ENCODE measurements at places on chromosomes 3 and 15.

DNA sequence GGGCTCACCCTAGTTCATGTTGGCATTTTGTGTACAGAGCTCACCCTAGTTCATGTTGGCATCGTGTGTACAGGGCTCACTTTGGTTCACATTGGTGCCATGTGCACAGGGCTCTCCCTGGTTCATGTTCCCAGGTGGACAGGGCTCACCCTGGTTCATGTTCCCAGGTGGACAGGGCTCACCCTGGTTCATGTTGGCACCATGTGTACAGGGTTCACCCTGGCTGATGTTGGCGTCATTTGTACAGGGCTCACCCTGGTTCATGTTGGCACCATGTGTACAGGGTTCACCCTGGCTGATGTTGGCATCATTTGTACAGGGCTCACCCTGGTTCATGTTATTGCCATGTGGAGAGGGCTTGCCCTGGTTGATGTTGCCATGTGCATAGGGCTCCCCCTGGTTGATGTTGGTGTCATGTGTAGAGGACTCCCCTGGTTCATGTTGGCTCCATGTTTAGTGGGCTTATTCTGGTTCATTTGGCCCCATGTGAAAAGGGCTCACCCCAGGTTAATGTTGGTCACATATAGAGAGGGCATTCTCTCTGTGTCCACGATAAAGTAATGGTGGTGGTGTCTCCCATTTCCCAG, 31.7 kb upstream of the NR2C2 start:
- DNase-seq = no peak

GRCh38 chr15:81146466-81146865, 12.4 kb downstream of the CFAP161 start:
- DNase-seq = no peak

GRCh38 chr3:188008582-188009213, 145.3 kb upstream of the LPP start:
- no peak for DNase-seq

DNA sequence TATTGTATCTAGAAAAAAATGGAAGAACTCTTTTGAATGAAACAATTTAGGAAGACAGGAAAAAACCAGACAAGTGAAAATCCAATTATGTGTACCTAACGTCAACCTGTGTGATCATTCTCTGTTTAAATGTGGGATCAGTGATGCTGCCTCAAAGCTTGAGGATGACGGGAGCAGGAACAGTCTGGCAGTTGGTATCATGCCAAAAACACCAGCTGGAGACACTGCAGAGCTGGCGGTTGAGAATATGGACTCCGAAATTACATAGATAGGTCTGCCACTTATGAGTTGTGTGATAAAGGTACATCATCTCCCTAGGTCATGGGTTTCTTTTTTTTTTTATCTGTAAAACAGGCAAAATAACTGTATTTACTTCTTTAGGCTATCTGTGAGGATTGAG, 480.5 kb downstream of the CNTN4 start:
- no peak for DNase-seq

- no peak for DNase-seq
These were observed 17.0 kb downstream of the XXYLT1 start for GRCh38 chr3:195253923-195254432.

- DNase-seq = no peak
These were observed 30.7 kb upstream of the CHRNB4 start for GRCh38 chr15:78671626-78672211.

GRCh38 chr3:123936400-123936799, 24.6 kb downstream of the CCDC14 start:
- DNase-seq = no peak

- no peak for DNase-seq
These were observed 58.3 kb upstream of the GADL1 start for GRCh38 chr3:30952786-30953185.

DNA sequence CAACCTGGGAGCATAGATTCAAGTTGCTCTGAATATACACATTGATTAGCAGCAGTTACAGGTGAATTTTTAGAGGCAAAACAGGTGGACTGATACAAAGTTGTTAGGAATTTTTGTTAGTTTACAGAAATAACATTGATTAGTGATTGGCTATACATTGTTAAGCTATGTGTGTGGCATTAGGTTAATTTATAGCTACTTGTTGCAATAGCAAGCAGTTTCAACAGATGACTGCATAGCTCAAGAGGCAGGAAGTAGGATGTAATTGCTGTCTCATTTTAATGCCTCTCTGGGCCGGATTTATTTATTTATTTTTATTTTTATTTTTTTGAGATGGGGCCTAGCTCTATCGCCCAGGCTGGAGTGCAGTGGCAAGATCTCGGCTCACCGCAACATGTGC, 99.7 kb downstream of the TCF12 start:
- DNase-seq = no peak

DNA sequence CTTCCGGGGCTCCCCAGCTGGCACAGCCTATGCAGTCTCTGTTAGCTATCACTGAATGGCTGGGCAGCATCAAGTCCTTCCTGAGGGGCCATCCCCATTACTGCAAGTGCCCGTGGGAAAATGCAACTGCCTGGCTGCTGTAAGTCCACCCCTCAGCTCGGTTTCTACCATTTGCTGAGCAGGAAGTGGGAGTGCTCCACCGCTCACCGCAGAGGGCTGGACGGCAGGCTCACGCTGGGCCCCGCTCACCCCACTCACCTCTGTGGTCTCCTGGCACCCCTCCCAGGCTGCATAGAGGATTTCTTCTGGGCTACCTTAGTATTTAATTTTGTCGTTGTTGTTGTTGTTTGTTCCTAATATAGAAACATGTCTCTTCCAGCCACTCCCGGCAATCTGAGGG, 270.2 kb downstream of the PLCL2 start:
- no peak for DNase-seq

DNA sequence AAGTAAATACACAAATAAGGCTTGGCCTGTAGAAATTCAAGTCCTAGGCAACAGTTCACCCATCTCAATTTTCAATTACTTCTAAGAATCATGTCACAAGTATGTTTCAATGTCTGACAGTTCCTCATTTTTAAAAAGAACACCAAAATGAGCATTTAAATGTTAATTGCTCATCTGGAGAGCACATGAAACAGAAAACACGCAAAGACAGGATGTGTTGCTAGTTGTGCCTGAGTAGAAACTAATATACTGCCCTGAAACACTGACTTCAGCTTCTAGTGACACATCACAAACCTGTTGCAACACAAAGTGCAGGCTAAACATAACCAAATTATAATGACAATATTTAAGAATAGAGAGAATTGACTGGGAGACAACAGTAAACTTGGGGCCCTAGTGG, 167.3 kb upstream of the THBS1 start:
- DNase-seq = no peak

DNA sequence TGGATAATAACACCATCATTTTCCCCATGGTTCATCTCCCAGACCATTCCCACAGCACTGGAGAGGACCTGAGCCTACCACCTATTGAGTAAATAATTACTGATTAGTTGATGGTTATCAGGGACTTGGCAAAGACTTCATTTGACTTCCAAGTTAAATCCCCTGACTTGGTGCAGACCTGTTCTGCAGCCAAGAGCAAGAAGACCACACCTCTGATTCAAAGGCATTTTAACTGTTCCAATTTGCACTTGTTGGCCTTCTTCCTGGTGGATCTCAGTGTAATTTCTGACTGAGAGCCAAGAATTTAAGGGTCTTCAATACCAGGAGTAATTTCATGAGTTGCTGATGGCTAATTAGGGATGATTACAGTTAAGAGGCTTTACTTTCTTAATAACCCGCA, 24.0 kb downstream of the THSD4 start:
- no peak for DNase-seq

GRCh38 chr3:33883538-33883950, 85.1 kb downstream of the PDCD6IP start:
- no peak for DNase-seq

DNA sequence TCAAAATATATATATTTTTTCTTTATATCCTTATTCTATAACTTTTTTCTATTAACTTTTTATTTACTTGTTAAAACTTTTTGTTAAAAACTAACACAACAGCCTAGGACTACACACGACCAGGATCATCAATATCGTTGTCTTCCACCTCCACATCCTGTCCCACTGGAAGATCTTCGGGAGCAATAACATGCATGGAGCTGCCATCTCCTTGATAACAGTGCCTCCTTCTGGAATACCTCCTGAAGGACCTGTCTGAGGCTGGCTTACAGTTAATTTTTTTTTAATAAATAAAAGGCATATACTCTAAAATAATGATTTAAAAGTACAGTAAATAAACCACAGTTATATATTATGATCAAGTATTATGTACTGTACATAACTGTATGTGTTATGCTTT, 58.9 kb downstream of the SFMBT1 start:
- DNase-seq = no peak

- DNase-seq = no peak
These were observed 551 bp downstream of the NLGN1 start for GRCh38 chr3:173398111-173398479.

DNA sequence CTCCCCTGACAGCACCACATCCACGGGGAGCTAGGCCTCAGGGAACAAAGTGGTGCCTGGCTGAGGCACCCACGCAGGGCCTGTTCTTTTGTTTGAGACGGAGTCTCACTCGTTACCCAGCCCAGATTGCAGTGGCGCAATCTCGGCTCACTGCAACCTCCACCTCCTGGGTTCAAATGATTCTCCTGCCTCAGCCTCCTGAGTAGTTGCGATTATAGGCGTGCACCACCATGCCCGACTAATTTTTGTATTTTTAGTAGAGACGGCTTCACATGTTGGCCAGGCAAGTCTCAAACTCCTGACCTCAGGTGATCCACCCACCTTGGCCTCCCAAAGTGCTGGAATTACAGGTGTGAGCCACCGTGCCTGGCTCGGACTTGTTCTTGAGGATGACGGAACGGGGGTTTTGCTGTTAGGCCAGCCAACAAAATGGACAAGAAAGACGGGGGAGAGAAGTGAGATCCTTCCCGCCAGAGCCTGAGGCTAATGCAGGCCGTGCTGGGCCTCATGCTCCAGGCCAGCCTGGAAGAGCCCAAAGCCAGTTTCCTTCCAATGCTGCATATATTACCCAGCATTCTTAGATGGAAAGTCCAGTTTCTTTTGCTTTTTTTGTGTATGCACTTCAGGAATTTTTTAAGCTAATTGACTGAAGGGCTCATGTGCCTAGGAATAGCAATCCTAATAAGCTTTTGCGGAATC, 28.1 kb upstream of the FURIN start:
- DNase-seq = no peak

GRCh38 chr15:78637776-78638435, 3.1 kb downstream of the CHRNB4 start:
- no peak for DNase-seq

DNA sequence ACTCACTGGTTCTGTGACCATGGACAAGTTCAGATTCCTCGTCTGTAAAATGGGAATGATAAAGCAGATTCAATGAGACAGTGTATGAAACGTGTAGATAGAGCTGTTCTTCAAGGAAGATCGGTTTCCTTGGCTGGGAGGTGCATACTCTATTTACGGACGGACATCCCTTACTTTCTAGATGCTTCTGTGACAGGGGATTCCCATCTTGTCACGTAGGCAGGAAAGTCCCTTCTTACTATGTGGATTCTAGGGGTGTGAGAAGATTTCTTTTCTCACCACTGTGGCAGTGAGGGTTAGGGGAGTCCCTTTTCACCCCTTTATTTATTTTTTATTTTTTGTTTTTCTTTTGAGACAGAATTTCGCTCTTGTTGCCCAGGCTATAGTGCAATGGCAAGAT, 180.9 kb upstream of the TBL1XR1 start:
- DNase-seq = no peak

DNA sequence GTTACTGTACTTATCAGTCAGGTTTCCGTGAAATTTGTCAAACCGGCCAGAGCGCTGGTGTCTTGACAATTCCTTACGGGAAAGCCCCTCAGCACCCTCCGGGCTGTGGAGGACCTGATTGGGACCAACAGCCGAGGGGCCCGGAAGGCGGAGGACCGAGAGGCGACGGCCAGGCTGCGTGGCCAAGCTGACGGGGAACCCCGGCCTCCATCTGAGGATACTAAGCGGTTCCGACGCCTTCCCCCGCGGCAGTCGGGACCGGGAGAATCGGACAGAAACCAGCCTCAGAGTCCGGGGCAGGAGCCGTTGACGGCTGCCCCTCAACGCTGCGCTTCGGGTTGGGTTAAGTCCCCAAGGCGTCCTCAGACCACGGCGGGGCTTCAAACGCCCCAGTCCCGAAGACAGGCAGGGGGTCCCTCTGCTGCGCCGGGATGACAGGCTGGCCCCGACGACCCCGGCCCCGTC, 499 bp downstream of the ALDH1A2 start:
- no peak for DNase-seq

GRCh38 chr15:73585871-73586654, 47.1 kb downstream of the NPTN start:
- DNase-seq = no peak

- no peak for DNase-seq
These were observed 148.4 kb downstream of the APBA2 start for GRCh38 chr15:29034151-29034550.

- DNase-seq = no peak
These were observed 16.6 kb upstream of the SEMA3F start for GRCh38 chr3:50138266-50139200.

- no peak for DNase-seq
These were observed 45.2 kb downstream of the RGMA start for GRCh38 chr15:93043621-93044300.

DNA sequence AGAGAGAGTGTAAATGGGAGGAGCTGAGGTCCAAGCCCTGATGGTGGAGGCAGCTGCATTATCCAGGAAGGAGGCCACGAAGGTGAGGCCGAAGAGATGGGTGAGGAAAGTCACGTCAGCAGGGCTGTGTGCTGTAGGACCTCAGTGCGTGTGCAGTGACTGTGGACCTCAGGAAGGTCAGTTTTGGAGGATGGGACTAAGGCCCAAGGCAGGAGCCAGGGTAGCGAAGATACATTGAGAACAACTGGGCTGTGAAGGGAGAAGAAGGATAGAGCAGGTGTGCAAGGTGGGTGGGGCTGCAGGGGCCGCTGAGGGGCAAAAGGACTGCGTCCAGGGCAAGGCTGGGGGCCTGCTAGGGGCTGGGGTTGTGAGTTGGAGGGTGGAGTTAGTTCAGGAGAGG, 4.9 kb downstream of the KLHL40 start:
- no peak for DNase-seq

- DNase-seq = no peak
These were observed 58.5 kb upstream of the ZNF148 start for GRCh38 chr3:125433611-125434041.

DNA sequence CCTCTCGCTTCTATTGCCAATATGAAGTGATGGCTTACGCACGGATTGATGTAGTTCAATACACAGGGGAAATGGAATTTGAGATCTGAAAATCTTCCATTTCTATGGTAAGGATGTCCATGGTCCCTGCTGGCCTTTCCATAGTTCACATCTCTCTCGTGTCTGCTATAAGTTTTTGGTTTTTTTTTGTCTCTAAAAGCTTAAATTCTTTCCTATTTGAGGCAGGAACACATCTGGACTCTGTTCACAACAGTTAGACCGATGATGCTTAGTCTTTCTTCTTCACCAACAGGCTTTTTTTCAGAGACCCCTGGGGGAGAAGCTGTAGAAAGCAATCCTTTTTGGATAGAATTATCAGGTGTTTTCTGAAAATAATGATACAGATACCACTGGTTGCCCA, 108.1 kb downstream of the XXYLT1 start:
- DNase-seq = no peak

DNA sequence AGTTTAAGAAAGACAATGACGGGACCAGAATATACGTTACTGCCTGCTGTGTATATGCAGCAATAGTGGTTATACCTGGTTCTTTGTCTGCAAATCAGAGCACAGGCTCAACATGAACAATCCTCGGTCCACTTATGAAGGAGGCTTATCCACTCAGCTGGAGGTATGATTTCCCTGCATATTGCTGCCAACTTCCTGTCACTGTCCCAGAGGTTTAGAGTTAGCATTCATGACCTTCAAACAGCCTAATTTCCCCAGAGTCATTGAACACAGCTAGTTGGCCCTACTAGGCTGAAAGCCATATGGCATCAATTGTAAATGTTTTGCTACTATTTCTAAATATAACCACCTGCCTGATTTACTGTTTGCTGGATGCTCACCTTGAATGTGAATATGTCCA, 224.9 kb upstream of the ZNF717 start:
- DNase-seq = no peak

All from stimulated activated CD4-positive, alpha-beta T cell treated with anti-CD3 and anti-CD28 coated beads, Interleukin-12 subunit alpha, Interleukin-12 subunit beta, amount 100 ng/mL, for 4 hours (primary cell).